Spinal cord (tissue), 10 donors: ENCODE measurements at places on chromosomes 6 and 20. TPM values are rescaled to one million over a fixed set of nuclear protein-coding genes. Genes with fewer than 3 reads are reported as not detected.

Gene FAM83B
- polyA plus RNA-seq = 0.06 TPM

Gene TSPO2
- 0.38 TPM for polyA plus RNA-seq

Gene NMBR
- polyA plus RNA-seq = 4.1 TPM

Gene ZSCAN23
- polyA plus RNA-seq = 7.2 TPM

Gene PLA2G7
- 7.7 TPM for polyA plus RNA-seq

Gene PCSK2
- 27.6 TPM for polyA plus RNA-seq

Gene AVP
- polyA plus RNA-seq = not detected

Gene ZNF322
- 24.4 TPM for polyA plus RNA-seq

Gene EYA4
- 0.60 TPM for polyA plus RNA-seq

Gene CUTA
- polyA plus RNA-seq = 241 TPM

Gene PRDM13
- 1.8 TPM for polyA plus RNA-seq

Gene STK38
- 34.7 TPM for polyA plus RNA-seq

Gene BTBD9
- polyA plus RNA-seq = 17.2 TPM

Gene RRAGD
- polyA plus RNA-seq = 86.3 TPM

Gene LY6G6F
- 0.27 TPM for polyA plus RNA-seq

Gene TNXB
- 46.2 TPM for polyA plus RNA-seq

Gene TMEM181
- 43.5 TPM for polyA plus RNA-seq

Gene PHACTR3
- 97.8 TPM for polyA plus RNA-seq

Gene TAAR8
- polyA plus RNA-seq = not detected

Gene C6orf141
- 5.2 TPM for polyA plus RNA-seq

Gene KCNB1
- 17.1 TPM for polyA plus RNA-seq

Gene NKAPL
- 2.1 TPM for polyA plus RNA-seq

Gene LRFN2
- 8.6 TPM for polyA plus RNA-seq

Gene MUC22
- not detected for polyA plus RNA-seq

Gene ECI2
- polyA plus RNA-seq = 45.7 TPM

Gene TUBB2B
- polyA plus RNA-seq = 1,720 TPM

Gene DCDC2
- 2.3 TPM for polyA plus RNA-seq

Gene SS18L1
- 58.2 TPM for polyA plus RNA-seq

Gene TMEM74B
- 44.2 TPM for polyA plus RNA-seq

Gene VSX1
- 0.90 TPM for polyA plus RNA-seq

Gene ADGRF5
- 11.7 TPM for polyA plus RNA-seq

Gene OR2J3
- polyA plus RNA-seq = not detected

Gene HLA-DQA2
- polyA plus RNA-seq = 0.43 TPM

Gene MYL9
- polyA plus RNA-seq = 40.7 TPM

Gene SSTR4
- 0.89 TPM for polyA plus RNA-seq

Gene FHL5
- polyA plus RNA-seq = 0.83 TPM
